Mesenteric fat pad (tissue), 1 donor: ENCODE measurements at places on chromosomes 16 and 17. TPM values are rescaled to one million over a fixed set of nuclear protein-coding genes. Genes with fewer than 3 reads are reported as not detected.
A peak's percentile ranks its signal among the peaks of the same experiment; 100 is the strongest.

DNA sequence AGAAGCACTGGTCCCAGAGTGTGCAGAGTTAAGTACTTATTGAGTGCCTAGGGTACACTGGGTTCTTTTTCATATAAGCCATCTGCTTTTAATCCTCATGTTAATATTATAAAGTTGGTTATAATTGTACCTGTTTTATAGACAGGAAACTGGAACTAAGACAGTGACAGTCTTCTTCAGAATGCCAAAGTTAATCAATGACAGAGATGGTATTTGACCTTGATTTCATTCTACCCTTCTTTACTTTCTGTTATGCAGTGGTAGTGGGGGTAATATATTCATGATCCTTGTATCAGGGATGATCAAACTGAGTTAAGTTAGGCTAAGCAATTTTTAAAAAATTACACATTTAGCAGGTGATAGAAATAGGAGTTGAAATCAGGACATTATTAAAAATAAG lies 108.6 kb upstream of the GOT2 start:
- DNase-seq, result no peak

CCL2 gene
- 276 TPM for total RNA-seq

- DNase-seq, result no peak
Observed at GRCh38 chr16:10799736-10800135, 18.9 kb downstream of the TVP23A start.

- no peak for DNase-seq
Observed at GRCh38 chr16:79312502-79312901, 288.0 kb downstream of the MAF start.

DNA sequence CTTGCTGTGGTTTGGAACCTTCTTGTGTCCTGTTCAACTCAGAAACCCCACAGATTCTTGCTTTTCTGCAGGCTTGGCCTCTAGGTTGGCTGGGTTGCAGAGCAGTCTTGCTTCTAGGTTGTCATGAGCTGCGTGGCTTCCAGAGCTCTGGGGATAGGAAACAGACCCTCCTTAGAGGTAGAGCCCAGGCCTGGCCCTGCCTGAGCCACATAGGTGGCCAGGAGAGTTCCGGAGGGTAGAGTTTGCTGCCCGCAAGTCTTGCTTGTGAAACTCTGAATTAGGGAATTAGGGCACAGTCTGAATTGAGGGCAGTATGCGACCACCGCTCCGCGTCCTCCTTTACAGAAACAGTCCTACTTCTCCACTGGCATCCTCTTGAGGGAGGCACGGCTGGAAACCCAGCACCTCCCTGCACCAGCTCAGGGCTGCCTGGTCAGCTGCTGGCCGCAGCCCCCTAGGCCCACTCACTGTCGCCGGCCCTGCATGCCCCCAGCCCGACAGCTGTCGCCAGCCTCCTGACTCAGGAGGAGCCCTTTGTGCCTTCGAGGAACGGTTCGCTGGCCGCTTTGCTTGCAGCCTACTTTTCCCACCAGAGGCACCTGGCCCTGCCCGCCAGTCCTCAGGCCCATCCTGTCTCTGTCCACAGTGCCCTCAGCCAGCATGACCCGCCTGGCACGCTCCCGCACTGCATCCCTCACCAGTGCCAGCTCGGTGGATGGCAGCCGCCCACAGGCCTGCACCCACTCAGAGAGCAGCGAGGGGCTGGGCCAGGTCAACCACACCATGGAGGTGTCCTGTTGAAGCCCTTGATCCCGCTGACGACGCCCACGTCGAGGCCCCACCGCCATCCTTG lies 4.3 kb upstream of the SETD6 start:
- DNase-seq, result peak; percentile 81

OR1F1 gene
- not detected for total RNA-seq

GRCh38 chr16:10514369-10515055 lies 65.9 kb downstream of the EMP2 start:
- DNase-seq, result no peak

DNA sequence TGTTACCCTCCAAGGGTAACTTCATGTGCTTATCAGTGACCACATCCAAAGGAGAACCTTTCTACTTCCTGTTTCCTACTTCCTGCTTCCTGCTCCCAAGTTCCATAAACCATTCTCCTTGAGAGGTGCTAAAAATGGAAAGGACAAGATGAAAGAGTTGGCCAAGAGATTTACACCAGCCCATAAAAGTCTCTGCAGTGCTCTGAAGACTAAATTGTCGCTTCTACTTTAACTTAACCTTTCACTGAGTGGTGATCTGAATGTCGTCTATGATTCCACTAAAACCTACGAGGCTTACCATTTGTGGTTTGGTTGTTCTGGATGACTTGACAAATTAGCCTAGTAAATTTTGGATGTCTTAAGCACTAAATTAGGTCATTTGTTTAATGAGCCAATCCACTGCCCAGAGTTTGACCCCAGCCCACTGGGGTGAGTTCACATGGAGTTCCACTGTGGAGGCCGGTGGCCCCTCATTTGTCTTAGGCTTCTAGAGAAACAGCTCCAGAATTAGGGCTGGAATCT lies 333.1 kb downstream of the FOXL1 start:
- no peak for DNase-seq
